ENCODE measurements at places on chromosomes 1 and 21.

DNA sequence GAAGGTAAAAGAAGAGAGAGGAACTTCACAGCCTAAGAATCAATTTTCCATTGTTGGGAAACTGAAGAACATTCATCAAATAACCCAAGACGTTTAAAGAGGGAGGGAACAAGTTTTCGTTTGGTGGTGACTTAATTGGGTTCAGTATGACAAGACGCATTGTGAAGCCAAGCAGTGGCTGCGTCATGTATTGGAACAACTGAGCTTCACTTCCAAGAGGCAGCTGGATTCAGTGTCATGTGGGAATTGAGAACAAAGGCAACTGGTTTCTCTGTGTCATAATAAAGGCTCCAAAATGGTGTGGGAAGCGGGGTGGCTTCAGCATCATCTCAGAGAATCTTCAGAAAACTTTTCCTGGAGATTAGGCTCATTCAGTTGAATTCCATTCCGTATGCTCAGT, 29.8 kb upstream of the RC3H1 start:
- no peak for DNase-seq

DNA sequence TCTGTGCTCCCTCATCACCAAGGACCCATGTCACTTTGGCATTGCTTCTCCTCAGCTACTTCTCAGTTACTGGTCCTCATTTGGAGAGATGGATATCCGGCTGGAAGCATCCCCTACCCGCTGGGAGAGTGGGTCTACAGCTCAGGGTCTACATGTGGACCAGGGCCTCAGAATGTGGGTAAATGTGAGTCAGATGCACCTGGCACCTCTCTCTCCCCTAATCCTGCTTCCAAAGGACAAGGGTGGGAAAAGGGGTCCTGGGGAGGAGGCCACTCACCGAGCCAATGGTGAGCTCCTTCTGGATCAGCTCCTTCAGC, 908 bp downstream of the S100A6 start:
- DNase-seq: no peak

- DNase-seq: no peak
These were observed 37.6 kb downstream of the MATN1 start for GRCh38 chr1:30685796-30686165.

GRCh38 chr1:45721207-45721606, 29.2 kb downstream of the IPP start:
- no peak for DNase-seq

DNA sequence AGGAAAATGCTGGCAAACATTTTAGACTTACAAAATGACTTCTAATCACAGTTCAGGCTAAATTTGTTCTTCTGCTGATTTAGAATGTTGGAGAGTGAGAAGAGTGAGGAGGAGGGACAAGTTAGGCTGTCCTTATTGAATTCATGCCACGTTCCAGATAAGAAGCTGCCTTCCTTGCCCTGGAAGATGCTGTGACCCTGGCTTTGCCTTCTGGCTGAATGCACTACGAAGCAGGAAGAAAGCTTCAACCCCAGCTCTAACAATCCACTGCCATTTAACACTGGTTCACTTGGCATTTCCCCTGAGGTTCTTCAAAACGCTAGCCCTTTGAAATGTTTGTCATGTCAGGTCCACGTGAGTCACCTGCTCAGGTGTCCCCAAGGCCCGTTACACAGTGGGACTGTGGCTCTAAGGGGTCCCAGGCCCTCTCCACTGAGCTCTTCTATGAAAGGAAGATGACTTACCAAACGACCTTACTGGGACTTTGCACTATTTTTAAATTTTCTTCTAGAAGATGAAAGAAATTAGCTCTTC, 30.0 kb upstream of the LRRC8C start:
- DNase-seq: no peak

All from stimulated activated CD8-positive, alpha-beta memory T cell treated with anti-CD3 and anti-CD28 coated beads, Interleukin-15, amount 100 ng/mL, for 24 hours (primary cell).